ENCODE measurements at places on chromosomes 13 and 19.

DNA sequence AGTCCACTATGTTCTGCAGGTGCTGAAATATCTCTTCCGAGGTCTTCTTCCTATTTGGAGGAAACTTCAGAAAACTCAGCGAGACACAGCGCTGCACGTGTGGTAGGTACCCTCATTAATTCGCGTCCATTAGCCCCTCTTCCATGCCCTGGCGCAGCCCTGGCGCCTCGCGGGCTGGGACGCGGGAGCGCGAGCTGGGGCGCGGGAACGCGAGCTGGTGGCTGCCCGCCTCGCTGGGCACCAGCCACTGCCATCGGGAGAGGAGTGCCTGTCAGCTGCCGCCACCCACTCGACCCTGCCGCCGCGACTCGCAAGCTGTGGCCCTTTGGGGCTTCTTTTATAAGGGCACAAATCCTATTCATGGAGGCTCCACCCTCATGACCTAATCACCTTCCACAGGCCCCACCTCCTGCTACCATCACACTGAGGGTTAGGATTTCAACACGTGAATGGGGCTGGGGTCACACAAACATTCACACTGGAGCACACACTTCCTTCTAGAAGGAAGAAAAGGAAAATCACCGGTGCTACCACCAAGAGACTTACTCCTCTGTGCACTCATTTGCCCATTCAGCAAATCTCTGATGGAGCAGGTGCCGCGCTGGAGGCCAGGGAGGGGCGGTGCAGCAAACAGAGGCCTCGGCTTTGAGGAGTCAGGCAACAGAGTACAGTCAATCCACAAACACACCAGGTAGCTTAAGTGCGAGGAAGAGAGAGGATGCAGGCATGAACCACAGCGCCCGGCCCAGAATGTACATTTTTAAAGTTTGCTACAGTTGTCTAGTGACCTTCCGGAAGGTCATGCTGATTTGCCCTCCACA, 43.0 kb upstream of the LATS2 start:
- no peak for DNase-seq

GRCh38 chr13:87131611-87132010, 539.6 kb upstream of the SLITRK5 start:
- DNase-seq, result no peak

- no peak for DNase-seq
Measured at GRCh38 chr19:18308948-18309325, 13.9 kb downstream of the LSM4 start.

DNA sequence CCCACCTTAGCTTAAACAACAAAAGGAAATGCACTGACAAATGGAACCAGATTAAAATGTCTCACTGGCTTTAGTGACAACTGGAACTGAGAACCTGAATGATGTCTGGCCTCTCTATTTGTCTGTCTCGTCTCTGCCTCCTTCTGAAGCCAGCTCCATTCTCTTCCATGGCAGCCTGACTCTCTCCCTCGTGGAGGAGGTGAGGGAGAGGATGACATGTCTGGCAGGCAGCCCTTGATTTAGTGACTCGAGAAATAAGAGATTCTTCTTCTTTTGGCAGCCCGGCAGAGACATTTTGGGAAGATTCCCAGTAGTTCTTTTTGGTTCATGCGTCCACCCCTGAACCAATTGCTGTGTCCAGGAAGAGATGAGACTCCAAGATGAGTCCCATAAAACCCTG, 131.7 kb downstream of the KLF5 start:
- DNase-seq, result no peak

DNA sequence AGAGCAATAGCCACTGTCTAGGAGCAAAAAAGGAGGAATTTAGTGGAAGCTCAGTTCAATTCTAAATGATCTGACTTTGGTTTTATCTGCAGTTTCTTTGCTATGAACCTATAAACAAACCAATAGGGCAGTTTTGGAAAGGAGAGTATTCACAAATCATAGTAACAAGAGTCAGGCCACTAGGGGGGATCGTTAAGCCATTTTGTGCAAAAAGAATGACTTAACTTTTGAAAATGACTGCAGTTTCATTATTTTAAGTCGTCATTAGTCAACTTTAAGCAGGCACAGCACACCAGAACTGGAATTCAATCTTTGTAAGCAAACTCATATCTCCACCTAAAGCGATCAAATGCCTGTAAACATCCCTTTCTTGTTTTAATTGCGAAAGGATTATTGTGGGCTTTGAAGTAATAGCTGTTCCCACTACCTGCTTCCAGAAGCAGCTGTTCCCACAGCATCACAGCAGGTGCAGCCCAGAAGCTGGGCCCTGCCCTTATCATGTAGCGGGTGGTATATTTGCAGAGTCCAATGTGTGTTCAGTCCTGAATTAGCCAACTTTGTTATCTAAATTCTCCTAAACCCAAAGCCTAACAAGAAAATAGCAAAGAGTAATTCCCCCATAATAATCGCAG, 51.5 kb downstream of the SOX21 start:
- no peak for DNase-seq

DNA sequence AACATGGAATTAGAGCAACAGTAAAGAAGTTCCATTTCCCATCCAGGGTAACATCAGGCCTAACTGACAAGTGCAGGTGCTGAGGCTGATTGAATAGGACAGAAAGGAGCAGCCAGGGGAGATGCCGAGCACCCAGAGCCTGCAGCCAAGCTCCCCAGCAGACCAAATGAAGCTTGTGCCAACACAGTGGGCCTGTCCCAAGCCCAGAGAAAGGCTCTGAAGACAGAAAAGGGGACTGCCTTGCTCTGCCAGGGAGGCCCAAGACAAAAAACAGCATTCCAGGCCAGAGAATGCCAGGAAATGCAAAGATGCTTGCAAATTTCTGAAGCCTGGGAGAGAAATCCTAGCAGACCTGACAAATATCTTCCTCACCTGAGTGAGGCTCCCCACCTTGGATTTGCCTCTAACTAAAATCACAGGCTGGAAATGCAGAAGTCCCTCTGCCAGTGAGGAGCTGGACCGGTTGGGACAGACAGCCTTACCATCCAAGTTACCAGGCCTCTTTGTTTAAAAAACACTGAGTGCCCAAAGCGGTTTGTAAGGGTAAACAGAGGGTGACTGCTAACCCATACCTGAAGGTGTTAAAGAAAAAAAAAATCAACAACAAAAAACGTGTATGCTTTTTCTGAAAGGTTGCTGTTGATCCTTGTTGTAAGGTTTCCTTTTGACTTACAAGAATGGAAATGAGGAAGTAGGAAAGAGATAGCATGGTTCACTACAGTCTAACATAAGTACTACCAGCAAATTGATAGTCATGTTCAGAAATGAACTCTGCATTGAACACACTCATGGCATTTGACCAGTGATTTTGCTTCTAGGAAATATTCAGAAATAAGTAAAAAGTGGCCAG, 11.8 kb upstream of the HMGB1 start:
- DNase-seq, result no peak

DNA sequence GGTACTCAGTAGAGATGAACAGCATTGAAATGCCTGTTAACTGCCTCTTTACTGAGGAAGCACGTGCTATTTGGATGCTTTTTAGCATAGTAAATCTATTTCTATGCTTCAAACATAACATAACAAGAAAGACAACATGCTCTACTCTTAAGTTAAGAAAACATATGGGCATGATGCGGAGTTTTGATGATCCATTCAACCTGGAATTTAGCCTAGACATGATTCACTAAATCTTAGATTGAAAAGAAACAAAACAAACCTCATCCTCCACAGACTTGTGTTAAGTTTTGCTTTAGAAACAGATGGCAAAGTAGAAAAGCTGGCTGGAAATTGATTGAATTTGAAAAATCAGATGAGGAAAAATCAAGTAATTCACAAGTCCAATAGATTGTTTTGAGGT, 593.8 kb downstream of the OLFM4 start:
- DNase-seq, result no peak

- no peak for DNase-seq
Measured at GRCh38 chr13:26502826-26503225, 54.7 kb upstream of the WASF3 start.

DNA sequence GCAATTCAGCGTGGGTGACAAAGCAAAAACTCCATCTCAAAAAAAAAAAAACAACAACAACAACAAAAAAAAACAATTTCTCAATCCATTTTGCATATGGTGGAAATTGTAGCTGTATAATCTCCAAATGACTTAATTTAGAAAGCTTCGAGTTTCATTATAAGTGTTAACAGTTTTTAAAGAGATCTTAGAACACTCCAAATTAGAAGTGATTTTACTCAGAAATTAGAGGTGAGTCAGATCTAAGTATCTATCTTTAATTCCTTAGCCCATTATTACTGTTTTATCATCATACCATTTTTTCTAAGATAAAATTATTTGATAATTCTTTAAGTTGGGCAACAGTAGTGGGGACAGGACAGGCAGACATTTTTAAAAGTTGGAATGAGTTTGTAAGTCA, 60.5 kb downstream of the ZMYM2 start:
- DNase-seq, result no peak
